NCI-H2029 (cell line): ENCODE measurements at places on chromosomes 6 and 20.
A peak's percentile ranks its signal among the peaks of the same experiment; 100 is the strongest.

- DNase-seq: no peak
These were observed 78.2 kb upstream of the CST7 start for GRCh38 chr20:24870881-24871280.

- DNase-seq: peak; percentile 36
These were observed 3.5 kb upstream of the EFHC1 start for GRCh38 chr6:52416629-52417151.

- DNase-seq: no peak
These were observed 112.9 kb upstream of the HSF2 start for GRCh38 chr6:122286512-122286911.

GRCh38 chr6:139756381-139756780 lies 381.9 kb upstream of the CITED2 start:
- DNase-seq: no peak

DNA sequence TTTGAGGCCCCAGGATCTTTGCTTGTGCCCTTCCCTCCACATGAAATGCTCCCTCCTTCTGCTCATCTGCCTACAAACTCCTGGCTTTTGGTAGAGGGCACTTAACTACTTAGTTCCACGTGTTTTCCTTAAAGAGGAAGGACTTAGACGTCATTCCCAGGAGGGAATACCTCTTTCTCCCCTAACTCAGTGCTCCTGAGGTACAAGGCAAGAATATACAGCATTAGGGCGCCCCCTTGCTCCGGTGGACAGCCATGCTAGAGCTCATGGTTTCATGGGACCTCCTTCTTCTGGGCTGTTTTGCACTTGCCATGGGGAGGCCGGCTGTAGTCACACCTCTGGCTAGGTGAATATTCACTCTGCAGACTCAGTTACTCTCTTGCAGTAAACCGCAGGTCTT lies 93.8 kb upstream of the LY86 start:
- peak; percentile 46 for DNase-seq

DNA sequence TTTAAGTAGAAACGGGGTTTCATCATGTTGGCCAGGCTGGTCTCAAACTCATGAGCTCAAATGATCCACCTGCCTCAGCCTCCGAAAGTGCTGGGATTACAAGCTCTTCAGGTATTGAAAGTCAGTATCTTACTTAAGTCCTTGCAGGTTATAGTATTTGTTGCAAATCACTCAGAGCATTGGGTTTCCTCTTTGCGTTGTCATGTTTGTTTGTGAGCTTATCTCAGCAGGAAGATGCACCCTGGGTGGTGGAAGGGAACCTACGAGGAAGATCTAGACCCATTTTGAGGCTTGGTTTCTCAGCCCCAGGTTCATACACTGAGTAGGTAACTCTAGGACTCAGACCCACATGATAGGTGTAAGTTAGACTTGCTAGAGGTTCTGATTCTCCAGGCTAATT lies 18.6 kb downstream of the MYH7B start:
- DNase-seq: no peak

GRCh38 chr6:94751641-94752329 lies 825.5 kb upstream of the MANEA start:
- DNase-seq: no peak

- no peak for DNase-seq
These were observed 139.2 kb downstream of the AHI1 start for GRCh38 chr6:135358251-135358821.

DNA sequence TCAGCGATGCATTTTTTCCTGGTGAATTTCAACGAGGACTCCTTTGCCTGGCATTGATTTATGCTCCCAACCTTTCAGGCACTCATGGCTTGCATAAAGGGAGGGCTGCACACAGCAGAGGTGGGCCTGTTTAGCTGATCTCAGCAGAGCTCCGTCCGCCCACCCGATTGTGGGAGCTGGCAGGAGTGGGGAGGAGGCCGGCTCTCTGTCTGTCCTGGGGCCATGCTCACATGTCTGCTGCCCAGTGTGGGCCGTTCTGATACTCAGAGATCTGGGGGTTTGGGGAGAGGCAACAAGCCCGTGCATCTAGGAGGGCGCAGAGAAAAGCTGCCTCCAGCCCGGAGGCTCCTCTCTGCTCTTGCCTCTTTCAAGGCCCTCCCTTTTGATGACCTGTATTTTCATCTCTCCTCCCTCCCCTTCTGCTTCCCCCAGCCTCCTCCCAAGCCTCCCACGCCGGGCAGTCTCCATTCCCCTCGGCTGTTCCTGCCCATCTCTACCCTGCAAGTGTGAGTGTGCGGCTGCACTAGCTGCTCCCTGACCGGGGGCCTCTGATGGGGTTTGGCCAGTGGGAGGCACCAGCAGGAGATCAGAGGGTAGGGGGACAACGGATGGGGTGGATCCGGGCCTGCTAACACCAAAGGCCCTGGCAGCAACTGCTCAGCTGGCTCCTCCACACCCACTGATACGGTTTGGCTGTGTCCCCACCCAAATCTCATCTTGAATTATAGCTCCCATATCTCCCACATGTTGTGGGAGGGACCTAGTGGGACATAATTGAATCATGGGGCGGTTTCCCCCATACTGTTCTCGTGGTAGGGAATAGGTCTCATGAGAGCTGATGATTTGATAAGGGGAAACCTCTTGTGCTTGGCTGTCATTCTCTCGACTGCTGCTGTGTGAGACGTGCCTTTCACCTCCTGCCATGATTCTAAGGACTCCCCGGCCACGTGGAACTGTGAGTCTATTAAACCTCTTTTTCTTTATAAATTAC lies 39.6 kb upstream of the MLN start:
- DNase-seq: no peak

DNA sequence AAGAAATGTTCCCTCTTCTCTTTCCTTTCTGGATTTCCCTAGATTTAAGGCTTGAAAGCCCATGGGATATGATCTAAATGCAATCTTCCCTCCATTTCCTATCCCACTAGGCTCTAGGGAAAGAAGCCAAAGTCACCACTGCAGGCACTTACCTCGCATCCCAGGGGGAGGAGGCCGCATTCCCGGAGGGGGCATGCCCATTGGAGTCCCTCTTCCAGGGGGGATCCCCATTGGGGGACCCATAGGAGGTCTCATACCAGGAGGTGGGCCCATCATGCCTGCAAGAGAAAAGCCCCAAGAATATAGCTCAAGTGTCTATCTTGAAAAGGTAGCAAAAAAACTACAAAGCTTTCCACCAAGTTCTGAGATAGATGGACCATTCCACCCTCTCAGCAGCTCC lies 8.1 kb downstream of the SNRPB start:
- DNase-seq: no peak

GRCh38 chr6:153563001-153563400 lies 431.9 kb upstream of the RGS17 start:
- no peak for DNase-seq

DNA sequence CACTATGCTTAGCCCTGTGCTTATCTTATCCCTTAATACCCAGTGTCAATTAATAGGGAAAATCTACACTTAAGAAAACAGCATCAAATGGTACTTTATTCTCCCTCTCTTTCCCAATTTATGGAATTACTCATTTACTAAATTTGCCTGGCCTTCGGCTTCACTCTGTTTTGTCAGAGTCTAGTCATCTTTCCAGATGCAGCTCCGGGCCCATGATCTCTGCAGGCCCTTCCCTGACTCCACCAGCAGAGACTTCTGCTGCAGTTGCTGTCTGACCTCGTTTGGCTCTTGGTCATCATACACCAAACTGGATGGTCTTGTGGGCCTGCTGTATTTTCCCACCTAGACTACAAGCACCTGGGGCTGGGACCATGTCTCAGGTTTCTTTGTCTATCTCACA lies 27.4 kb downstream of the MRS2 start:
- no peak for DNase-seq

DNA sequence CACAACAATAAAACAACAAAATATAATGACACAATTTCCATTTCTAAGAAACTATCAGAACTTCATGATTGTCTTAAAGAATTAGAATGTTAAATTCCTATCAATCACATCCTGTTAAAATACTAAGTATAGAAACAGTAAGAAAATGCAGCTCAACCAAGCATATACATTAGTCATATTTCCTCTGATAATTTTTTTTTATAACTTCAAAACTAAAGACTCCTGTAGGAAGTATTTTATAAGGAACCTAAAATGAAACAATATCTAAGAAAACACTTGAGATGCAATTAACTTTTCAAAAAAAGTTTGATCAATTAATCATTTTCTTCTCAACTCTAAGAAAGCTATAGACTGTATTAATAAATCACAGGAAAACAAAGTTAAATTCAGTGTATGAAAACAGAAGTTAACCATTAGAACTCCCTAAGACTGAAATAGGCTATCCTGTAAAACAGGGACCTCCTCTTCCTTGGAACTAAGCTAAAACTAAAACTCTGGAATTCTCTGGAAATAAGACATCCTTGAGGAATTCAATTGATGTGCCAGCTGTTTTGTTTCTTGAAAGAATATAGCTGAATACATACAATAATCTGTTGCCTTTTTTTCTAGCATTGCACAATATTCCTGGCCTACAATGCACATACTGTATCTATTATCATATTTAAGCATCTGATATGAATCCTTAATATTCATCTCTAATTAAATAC lies 19.8 kb downstream of the FKBP5 start:
- DNase-seq: no peak

DNA sequence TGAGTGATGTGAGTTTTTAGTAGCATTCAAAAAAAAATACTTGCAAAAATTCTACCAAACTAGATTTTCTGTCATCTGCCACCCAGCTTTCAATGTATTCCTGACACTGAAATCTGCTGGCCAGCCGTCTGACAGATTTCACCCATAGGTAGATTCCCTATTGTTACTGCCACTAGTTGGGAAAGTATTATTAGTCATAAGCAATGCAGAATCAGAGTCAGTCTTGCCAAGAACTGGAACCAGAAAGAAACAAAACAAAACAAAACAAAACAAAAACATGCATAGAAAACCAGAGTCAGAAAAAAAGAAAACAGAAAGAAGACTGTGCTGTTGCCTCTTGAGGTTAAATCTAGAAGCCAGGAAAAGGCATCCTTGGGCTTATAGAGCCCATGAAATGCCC lies 293.1 kb upstream of the KCNQ5 start:
- DNase-seq: no peak

- no peak for DNase-seq
These were observed 479.4 kb upstream of the SLC35B3 start for GRCh38 chr6:8914700-8915099.

DNA sequence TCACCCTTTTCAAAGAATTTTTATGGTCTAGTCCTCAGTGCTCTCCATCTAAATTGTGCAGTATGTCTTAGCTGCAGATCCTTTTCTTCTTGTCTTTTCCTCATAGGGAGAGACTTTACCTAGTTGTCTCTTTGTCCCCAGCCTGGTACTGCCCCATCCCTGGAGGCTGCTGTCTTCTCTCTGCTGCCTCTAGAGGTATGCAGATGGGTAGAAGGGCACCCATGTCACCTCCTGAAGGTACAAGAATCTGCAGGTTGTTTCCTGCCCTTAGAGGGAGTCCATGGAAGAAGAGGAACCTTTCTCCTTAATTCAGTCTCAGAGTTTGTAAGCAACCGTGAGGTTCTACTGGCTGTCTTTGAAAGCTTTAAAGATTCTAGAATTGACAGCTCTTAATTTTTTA lies 39.1 kb downstream of the MCM8 start:
- no peak for DNase-seq

DNA sequence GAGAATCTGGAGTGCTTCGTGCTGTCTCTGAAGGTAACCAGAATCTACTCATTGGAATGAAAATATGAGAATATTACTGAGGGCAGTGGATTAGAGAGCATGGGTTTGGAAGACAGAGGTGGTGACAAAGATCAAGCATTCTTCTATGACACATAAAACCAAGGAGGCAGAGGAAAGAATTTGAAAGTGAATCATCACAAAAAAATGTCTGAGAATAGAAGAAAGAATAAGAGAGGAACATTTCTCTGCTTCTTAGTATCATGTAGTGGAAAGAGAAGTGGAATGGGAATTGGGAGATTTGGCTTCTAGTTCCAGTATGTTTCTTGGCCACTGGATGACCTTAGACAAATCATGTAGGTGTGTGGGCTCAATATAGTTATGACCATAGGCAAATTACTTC lies 474.0 kb downstream of the TFAP2B start:
- DNase-seq: no peak

DNA sequence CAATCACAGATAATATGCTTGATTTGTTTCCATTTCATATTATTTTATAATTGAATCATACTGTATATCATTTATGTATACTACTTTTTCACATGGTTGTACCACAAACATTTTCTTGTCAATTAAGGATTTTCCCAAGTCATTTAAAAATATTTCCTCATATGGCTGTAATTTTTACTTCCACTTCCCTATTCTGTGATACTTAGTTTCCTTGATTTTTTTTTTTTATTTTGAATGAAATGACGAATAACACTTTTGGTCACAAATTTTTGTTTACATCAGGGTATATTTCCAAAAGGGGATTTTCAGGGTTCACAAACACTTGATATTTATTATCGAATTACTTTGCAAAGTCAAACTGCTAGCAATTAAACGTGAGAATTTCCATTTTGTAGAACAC lies 515.6 kb downstream of the KIF16B start:
- DNase-seq: no peak

GRCh38 chr6:164419099-164419498 lies 890.3 kb downstream of the C6orf118 start:
- no peak for DNase-seq

DNA sequence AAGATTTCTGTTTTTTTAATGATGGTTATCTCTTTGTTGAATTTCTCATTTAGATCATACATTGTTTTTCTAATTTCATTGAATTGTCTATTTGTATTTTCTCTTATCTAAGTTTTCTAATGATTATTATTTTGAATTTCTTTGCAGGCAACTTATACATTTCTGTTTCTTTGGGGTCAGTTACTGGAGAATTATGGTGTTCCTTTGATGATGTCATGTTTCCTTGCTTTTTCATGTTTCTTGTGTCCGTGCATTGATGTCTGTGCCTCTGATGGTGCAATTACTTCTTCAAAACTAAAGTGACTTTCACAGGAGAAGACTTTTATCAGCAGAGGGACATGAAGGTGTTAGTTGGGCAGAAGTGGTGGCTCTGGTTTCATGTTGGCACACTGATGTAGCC lies 270.7 kb upstream of the MOCS1 start:
- DNase-seq: no peak

GRCh38 chr20:878511-879307 lies 37.4 kb downstream of the ANGPT4 start:
- no peak for DNase-seq

- no peak for DNase-seq
These were observed 12.8 kb upstream of the FANCE start for GRCh38 chr6:35439308-35439707.

- no peak for DNase-seq
These were observed 7.9 kb downstream of the AARS2 start for GRCh38 chr6:44305200-44305725.

- DNase-seq: no peak
These were observed 39.0 kb downstream of the SLC23A2 start for GRCh38 chr20:4962241-4962855.

DNA sequence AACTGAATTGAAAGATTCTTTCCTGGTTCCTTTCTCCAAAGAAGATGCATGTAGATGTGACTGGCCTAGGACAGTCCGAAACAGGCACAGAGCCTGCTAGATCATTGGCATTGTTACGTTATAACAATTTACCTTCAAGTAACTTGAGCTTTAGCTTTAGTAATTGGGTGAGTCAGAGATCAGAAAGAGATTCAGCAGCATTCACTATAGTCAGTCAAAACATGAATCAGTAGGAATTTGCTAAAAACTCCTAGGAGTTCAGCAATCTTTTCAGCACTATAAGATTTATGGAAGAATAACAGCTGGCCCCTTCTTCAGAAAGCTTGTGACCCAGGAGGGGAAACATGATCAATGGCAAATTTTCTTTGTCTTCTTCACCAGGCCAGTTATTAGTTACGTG lies 281.7 kb upstream of the PRDM1 start:
- DNase-seq: no peak

- DNase-seq: no peak
These were observed 85.5 kb upstream of the ZNF217 start for GRCh38 chr20:53678990-53679596.
